ENCODE measurements at places on chromosomes 4 and X.
A peak's percentile ranks its signal among the peaks of the same experiment; 100 is the strongest.

DNA sequence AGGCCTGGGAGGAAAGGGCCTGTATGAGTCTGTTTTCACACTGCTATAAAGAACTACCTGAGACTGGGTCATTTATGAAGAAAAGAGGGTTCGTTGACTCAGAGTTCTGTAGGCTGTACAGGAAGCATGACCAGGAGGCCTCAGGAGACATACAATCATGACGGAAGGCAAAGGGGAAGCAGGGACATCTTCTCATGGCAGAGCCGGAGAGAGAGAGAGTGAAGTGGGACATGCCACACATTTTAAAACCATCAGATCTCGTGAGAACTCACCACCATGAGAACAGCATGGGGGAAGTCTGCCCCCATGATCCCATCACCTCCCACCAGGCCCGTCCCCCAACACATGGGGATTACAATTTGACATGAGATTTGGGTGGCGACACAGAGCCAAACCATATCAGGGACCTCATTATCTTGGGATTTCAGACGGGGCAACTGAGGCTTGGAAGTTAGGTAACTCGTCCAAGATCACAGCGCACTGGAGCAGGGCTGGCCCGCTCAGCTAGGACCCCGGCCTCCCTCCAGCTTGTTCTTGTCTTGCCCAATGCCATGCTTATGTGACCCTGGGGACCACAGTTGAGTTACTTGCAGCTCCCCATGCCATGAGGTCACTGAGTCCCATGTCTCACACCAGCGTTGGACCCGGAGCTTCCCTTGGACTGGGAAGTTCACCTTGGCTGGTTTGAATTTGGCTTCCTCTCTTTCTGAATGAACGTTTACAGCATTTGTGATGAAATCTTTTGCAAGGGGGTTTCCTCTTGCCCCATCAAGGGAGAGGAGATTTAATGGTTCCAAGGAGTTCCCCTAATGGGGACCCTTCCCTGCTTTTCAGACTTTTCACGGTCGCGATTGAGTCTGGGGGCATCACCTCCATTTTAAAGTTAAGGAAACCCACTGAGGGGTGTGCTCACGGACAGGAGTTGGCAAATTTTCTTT lies 18.1 kb downstream of the HTRA3 start:
- no peak for DNase-seq

DNA sequence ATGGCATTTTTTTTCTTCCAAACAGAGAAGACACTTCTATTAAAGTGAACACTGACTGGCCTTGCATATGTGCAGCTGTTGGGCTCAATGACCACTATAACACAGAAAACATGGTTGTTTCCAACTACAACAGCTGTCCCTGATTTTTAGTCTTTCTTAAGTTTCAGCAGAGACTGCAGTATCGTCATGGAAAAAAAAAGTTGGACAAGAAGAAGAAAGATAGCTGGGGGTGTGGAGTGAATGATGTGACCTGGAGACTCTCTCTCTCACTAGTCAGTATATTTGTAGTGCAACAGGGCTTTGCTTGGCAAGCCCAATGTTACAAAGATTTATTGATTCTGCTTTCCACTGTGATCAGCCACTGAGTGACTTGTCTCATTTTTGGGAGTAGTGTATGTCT lies 29.5 kb upstream of the C4orf54 start:
- no peak for DNase-seq

DNA sequence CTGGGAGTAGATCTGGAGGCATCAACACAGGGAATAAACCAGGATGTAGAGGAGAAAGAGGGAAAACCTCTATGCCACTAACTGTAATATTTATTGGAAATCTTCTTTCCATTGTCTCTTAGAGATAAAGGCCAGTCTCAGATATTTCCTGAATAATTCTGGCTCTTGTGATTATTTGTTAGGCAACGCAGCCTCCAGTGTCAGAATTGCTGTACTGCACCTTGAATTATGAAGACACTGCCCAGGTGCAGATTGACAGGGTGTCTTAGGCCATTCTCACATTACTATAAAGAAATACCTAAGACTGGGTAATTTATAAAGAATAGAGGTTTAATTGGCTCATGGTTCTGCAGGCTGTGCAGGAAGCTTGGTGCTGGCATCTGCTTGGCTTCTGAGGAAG lies 100.7 kb upstream of the ZDHHC15 start:
- DNase-seq, result peak; percentile 7

GRCh38 chrX:72094894-72095293 lies 36.8 kb downstream of the RTL5 start:
- DNase-seq, result peak; percentile 35
